ENCODE measurements at places on chromosomes 7 and 10.
A peak's percentile ranks its signal among the peaks of the same experiment; 100 is the strongest.

DNA sequence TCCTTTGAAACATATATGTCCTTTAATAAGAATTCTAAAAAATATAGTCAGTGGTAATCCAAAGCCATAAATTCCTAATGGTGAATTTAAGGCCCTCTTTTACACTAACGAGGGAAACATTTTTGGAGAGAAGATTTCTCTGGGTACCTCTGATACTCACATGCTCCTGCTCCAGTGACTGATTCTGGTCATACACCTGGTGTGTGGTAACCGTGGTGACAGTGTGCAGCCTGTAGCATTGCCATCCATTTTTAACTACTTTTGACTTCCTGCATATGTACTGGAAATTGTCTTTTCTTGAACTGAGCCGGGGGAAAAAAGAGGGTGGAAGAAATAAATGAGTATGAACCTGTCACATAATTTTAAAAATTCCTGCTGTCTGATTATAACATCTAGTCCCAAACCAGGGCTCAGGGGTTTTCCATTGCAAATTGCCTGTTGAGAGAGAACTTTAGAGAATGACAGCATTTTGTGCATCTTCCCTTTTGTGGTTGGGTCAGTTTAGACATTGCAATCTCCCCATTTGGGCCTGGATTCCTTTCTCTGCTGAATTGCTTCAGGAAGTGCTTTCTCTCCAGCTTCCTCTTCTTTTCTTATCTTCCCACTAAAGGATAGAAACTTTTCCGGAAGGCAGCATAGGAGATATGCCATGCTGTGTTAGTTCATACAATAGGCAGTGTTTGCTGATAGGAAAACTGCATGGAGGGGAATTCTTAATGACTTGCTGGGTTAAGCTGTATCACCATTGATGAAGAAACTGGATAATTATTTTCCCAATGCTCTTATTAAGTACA is 125.5 kb downstream of the GRM3 start:
- DNase-seq, result no peak

DNA sequence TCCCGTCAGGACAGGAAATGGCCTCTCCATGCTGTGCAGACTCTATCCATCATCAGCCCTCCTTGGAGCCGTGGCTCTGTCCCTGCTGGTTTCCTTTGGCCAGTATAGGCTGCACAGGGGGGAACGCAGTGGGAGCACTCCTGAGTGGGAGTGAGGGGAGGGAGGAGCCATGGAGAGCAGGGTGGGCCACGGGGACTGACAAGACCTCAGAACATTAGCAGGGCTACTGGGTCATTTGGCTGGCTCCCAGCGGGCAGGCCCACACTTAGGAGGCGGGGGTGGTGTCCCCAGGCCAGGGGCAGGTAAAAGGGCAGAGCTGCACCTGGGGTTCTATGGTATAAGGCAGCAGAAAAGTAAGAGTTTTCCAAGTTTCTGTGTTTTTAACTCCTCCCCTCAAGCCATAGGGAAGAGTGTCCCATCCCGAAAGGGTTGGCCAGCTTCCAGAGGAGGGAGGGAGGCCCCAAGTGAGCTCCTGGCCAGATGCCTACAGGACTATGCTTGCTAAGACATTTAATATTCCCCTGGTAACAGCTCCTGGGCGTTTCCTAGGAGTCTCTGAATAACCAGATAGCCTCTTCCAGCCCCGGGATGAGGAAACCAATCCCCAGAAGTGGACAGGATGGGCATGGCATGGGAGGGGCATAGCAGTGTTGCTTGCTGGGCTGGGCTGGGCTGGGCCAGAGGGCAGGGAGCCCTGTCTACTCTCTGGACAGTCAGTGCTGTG is 5.5 kb upstream of the OPN4 start:
- peak; percentile 79 for DNase-seq

- no peak for DNase-seq
Measured at GRCh38 chr10:111933937-111934336, 249.6 kb downstream of the GPAM start.

GRCh38 chr7:81331061-81332018 is 412.5 kb upstream of the SEMA3C start:
- no peak for DNase-seq

GRCh38 chr10:62866451-62866850 is 50.3 kb upstream of the EGR2 start:
- no peak for DNase-seq

DNA sequence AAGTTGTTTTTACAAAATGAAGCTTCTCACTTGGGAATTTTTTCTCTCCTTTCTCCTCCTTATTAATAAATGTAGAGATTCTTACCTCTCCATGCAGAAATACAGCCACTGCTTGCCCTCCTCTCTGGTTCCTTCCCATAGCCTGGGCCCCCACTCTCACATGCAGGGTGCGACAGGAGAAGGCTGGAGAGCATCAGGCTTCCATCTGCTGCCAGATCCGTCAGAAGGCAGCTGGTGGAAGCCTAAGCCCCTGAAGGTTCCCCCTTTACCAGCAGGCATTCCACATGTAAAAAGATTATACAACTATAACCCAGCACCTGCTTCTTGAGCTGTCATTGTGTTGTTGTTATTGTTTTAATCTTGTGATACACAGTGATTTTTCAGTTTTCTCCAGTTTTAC is 314.2 kb downstream of the LHFPL3 start:
- no peak for DNase-seq

Data from right cardiac atrium (tissue), 5 donors.